Activated CD8-positive, alpha-beta memory T cell treated with anti-CD3 and anti-CD28 coated beads, Interleukin-2, amount 10 ng/mL, durations not matched to agents 7 days and 5 days (primary cell): ENCODE measurements at places on chromosomes 7 and 10. TPM values are rescaled to one million over a fixed set of nuclear protein-coding genes. Genes with fewer than 3 reads are reported as not detected.

The PRKG1 gene
- total RNA-seq = not detected

The JAZF1 gene
- 2.8 TPM for total RNA-seq

The MAGI2 gene
- 0.09 TPM for total RNA-seq

The TAF3 gene
- total RNA-seq = 15.8 TPM

The STEAP2 gene
- not detected for total RNA-seq

The TCF7L2 gene
- total RNA-seq = 0.45 TPM

The NSUN6 gene
- total RNA-seq = 24.9 TPM

The FAM180A gene
- not detected for total RNA-seq

The HK1 gene
- total RNA-seq = 135 TPM

The WNT8B gene
- total RNA-seq = 0.41 TPM

The NEUROG3 gene
- total RNA-seq = not detected

The C10orf67 gene
- total RNA-seq = 0.07 TPM

The SLC13A1 gene
- not detected for total RNA-seq

The CTNNA3 gene
- 0.61 TPM for total RNA-seq

The KCNMA1 gene
- 0.55 TPM for total RNA-seq

The CALHM1 gene
- 0.47 TPM for total RNA-seq
